RKO (cell line): ENCODE measurements at places on chromosomes 4 and X.

DNA sequence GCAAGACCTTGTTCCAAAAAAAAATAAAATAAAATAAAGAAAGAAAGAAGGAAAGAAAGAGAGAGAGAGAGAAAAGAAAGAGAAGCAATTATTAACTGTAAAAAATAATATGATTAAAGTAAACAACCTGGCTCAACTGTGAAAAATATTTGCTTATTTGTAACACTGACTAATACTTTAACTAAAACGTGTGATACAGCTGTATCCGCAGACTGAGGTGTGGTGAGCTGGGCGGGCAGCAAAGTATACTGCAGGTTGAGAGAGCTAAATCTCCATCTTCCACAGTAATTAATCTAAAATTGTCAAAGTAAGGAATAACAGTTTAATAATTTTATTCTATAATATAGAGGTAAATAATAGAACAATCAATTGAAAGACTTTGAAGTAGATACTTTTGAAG, 145.5 kb upstream of the FAM241A start:
- DNase-seq = no peak

DNA sequence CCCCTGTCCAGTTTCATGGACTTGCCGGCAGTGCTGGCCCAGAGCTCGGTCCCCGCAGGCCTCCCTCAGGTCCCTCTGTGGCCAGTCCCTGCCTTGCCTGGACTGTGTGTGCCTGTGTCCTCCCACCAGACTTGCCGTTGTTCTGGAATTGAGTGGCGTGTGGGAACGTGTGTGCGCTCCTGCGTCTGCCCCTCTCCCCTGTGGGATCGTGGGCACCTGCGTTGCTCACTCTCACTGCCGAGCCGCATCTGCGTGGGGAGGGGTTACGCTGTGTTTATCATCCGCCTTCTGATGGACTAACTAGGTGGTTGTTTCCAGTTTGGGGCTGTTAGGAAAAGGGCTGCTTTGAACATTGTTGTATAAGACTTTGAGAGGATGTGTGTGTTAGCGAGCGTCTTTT, 21.2 kb downstream of the PCGF3 start:
- no peak for DNase-seq

DNA sequence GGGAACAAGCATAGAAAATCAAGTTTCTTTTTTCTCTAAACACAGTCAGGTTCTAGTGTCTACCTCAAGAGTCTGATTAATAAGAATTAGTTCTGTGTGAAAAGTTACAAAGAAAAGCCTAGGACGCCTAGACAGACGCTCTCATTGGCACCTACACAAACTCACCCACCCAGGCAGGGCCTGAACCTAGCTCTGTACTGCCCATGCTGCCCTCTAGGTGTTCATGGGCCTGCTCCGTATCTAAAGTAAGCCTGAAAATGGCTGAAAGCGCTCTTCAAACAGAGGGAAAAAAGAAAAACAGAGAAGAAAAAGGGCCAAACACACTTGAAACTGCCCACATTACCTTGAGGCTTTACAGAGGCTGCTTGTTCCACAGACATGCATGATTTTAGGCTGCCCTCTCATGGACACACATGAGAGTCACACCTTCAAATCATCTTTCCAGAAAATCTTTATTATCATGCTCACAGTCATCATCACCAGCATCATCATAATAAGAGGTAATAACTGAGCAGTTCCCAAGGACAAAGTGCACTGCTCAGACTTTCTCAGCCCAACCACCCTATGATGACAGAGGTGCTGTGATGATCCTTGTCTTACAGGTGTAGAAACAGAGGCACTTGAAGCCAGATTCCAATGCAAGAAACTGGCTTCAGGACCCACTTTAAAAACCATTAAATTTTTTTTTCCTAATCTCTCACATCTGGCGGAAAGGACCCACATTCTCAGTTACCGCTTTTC, 49.6 kb downstream of the MAP7D2 start:
- peak; percentile 76 for DNase-seq

GRCh38 chr4:41363384-41363981, 106.8 kb downstream of the UCHL1 start:
- DNase-seq = peak; percentile 11

GRCh38 chr4:37837446-37837845, 11.0 kb downstream of the PGM2 start:
- peak; percentile 20 for DNase-seq

DNA sequence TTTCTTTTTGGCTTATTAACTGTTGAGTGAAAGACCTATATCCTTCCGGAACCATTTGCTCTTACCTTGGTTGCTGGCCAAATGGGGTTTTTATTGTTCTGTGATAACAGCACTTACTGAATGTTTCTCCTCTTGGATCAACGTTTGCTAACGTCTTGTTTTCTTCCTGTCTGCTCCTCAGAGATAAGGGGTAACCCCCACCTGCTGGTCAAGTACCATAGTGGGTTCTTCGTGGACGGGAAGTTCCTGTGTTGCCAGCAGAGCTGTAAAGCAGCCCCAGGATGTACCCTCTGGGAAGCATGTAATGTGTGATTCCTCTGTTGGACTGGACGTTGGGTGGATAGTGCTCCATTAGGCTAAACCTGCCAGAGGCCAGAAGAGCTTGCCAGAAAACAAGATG, 15.3 kb downstream of the BMX start:
- no peak for DNase-seq

DNA sequence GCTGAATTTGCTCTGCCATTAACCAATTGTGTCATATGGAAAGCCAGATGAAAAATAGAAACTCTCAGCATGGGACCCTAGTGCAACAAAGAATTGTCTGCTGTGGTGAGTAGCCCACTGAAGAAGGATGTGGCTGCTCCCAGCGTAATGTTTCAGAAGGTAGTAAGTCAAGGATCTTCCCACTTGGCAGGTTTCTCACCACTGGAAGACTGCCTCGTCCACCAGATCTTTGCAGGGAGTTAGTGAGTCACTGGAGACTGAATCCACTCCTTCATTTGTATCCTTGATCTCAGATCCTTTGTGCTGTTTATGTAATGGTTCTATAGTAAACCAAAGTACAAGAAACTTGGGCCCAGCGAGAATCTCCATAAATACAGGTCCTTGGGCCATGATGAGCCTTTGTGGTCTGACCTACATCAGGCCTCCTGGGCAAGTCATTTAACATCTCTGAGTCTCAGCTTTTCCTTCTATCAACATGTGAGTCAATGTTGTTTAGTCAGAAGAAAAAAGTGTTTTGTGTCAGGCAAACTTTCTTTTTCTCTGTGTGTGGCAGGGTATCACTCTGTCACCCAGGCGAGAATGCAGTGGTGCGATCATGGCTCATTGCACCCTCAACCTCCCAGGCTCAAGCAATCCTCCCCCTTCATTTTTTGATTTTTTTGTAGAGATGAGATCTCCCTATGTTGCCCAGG, 78.0 kb upstream of the CCDC160 start:
- no peak for DNase-seq

DNA sequence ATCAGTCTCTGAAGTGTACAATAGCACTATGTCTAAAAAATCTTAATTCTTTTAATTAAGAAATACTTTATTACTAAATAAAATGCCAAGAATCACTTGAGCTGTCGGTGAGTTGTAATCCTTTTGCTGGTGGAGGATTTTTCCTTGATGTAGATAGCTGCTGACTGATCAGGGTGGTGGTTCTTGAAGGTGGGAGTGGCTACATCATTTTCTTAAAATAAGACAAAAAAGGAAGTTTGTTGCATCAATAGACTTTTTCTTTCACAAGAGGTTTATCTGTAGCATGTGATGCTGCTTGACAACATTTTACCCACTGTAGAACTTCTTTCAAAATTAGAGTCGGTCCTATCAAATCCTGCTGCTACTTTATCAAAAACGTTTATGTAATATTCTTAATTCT, 68.8 kb upstream of the ZC4H2 start:
- no peak for DNase-seq

DNA sequence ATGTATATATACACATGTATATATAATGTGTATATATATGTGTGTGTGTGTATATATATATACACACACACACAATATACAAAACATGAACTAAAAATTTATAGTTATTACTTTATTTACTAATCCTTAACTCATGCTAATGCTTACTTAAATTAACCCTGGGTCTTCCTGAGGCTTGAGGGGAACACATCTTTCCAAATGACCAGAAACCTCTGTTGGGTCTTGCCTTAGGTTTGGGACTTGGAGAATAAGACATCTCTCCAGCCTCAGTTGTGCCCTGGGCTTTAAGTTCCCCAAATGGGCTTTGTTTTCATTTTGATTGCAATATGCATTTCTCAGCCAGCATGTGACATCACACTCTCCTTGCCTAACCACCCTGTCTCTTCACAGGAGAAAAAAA, 7.7 kb downstream of the GEMIN8 start:
- no peak for DNase-seq

GRCh38 chr4:101604976-101605375, 185.6 kb upstream of the BANK1 start:
- no peak for DNase-seq
